Stimulated activated CD8-positive, alpha-beta memory T cell treated with anti-CD3 and anti-CD28 coated beads, Interleukin-15, amount 100 ng/mL, for 24 hours (primary cell): ENCODE measurements at places on chromosomes 5 and 9.

GRCh38 chr9:83466877-83467276 is 71.3 kb downstream of the FRMD3 start:
- DNase-seq = no peak

- DNase-seq = no peak
Measured at GRCh38 chr9:37705787-37706186, 47.8 kb upstream of the TRMT10B start.

- no peak for DNase-seq
Measured at GRCh38 chr9:97978371-97979130, 4.6 kb upstream of the ANP32B start.

- DNase-seq = no peak
Measured at GRCh38 chr9:18056993-18057369, 417.0 kb upstream of the ADAMTSL1 start.

- DNase-seq = no peak
Measured at GRCh38 chr5:33023649-33024048, 312.5 kb downstream of the NPR3 start.
